ENCODE measurements at places on chromosomes 6 and 20.

- DNase-seq, result no peak
Measured at GRCh38 chr20:57231951-57232428, 34.5 kb downstream of the BMP7 start.

GRCh38 chr6:33944686-33945411 is 141.0 kb upstream of the MLN start:
- no peak for DNase-seq

DNA sequence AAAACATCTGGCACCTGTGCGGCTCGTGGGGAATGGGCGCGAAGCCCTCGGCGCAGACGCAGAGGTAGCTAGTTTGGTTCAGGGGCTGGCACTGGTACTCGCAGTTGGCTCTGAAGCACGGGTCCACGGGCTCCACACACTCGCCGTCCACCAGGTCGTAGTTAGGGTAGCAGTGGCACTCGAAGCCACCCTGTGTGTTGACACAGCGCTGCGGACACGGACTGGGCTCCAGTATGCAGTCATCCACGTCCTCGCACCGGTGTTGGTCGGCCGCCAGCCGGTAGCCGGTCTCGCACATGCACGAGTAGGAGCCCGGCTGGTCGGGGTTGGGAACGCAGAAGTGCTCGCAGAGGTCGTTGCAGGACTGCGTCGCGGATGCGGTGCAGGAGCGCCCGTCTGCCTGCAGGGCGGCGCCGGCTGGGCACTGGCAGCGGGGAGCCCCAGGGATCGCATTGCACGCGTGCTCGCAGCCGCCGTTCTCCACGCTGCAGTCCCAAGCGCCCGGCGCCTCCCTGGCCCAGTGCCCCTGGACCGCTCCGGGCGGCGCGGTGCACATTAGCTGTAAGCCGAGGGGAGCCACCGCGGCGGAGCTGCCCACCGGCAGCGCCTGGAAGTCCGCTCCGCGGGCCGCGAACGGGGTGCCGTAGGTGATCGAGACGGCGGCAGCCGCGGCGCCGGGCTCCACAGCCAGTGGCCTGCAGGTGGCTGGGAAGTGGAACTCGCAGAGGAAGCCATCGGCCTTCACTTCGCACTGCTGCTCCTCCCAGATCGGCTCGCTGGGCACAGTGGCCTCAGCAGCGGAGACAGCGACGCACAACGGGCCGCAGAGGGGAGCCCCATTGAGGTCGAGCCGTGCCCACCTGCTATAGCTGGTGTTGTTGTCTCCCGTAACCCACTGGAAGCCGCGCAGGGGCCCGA is 930 bp downstream of the THBD start:
- no peak for DNase-seq

DNA sequence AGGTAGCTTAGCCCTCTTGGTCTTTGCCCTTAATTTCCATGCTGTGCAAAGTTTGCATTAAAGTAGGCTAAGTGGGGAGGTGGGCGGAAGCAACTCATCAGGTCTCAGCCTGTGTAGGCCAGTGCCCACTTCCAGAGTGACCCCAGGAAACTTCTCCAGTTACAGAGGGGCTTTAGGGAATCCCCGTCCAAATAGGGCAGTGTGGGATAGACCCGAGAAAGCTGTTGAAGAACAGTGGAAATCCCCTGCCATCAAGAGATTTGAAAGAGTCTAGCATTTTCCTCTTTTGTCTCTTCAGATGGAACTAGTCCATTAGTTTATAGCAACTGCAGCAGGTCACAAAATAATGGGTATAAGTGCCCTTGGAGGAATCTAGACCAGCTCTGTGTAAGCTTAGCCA is 20.2 kb downstream of the SF3B5 start:
- DNase-seq, result no peak

DNA sequence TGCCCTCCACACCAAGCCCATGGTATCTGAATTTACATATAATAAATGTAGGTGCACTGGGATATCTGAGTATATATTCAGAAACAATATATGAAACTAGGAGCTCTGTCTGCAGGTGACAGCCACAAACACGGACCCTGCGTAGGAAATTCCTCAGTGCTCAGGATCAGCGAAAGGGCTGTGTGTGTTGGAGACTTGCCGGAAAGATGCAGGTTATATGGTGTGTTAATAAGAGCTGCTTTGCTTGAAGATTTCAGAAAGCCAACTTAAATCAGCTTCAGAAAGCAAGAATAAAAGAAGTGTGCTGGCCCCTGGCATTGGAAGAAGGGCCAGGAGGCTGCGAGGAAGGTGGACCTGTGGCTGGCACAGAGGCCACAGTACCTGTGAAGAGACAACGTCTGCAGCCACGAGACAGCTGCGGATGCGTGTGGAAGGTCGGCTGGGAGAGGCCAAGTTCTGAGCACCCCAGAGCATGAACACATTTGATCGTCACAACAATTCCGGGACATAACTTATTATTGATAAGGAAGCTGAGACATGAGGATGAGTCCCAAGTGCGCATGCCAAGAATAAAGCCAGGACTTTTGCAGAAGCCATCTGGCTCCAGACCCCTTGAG is 183.2 kb downstream of the DLL1 start:
- no peak for DNase-seq

Measured in memory B cell (primary cell).